ENCODE measurements at places on chromosomes 16 and 17.

DNA sequence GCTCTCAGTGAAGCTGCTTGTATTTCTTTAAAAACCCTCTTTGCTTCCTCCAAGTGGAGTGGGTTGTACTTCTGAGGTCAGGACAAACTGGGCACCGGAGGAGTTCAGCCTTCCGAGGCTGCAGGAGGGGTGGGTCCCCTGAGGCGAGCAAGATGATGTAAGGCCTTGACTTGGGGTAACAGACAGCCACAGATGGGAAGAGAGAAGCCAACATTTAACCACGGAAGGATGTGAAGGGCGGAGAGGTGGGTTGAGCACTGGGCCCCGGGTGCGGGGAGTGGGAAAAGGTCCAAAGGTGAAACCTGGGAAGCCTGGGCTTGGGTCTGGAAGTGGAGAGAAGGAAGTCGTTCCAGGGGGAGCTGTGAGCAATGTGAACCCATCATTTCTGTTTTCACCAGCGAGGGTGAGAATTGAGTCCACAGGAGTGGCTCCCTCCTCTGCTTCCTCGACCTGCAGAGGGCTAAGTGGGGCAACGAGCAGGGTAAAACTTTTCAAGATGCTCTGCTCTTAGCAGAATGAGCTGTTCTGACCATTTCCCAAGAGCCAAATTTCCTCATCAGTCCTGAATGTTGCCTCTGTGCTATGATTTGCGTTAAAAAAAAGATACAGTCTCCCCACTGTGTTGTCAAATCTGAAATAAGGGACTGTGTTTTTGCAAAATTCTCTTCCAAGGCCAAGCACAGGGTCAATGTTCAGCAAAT, 137.7 kb upstream of the CRHR1 start:
- DNase-seq, result no peak

GRCh38 chr16:51049276-51049675, 101.8 kb downstream of the SALL1 start:
- no peak for DNase-seq

GRCh38 chr17:10750210-10750609, 20.4 kb upstream of the TMEM220 start:
- no peak for DNase-seq

- no peak for DNase-seq
Measured at GRCh38 chr16:85163278-85164112, 51.2 kb upstream of the CIBAR2 start.

- DNase-seq, result no peak
Measured at GRCh38 chr17:81388612-81389367, 6.5 kb upstream of the BAHCC1 start.

DNA sequence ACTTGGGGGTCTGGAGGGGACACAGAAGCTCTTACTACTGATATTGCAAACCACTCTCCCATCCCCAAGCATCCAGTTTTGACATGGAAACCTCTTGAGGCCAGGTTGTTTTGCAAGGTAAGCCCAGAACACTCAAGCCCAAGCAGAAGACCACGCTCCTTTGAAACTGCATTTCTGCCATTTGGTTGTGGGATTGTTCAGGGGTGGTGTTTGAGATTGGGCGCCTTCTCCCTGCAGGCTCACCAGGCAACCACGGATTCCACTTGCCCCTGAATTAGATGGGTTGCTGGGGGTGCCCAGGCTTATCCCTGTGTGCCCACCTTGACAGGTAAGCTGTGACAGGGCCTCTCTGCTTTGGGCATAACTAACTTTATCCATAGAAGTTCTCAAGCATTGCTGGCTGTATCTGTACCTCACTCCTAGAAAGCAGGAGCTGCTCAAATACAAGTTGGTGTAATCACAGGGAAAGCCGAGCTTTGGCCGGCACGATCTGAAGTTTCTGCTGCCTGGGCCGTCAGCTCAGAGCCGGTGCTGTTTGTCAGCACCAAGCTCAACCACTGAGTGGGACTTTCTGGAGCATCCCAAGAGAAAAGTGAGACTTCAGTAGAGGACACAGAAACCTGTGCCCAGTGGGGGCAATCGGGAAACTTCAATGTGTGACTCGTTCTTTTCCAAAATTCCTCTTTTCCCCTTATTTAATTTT, 93.6 kb downstream of the CYLD start:
- DNase-seq, result no peak

DNA sequence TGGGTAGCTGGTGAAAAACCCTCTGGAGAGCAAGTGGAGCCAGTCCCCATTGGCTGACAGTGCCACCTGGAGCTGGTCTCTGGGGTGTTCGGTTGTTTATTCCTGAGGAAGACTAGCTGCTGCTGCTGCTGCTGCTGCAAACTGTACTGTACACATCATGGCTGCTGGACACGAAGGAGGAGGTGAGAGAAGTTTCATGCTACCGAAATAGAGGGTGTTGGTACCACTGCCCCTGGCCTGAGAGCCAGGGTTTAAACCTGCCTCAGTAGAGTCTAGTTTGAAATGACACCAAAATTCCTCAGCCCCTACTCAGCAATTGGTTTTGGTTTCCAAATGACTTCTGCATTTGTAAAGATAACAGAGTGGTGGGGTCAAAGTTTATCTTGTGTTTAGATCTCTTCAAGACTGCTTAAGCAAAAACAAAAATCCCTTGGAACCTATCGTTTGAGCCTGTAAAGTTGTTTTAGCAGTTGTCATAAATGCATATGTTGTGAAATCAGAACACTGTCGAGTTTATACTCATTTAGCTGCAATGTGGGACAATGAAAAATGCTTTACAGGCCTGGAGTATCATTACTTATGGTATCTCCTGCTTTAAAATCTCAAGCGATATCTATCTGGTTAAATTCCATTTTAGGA, 40.8 kb downstream of the CYB5B start:
- DNase-seq, result no peak

DNA sequence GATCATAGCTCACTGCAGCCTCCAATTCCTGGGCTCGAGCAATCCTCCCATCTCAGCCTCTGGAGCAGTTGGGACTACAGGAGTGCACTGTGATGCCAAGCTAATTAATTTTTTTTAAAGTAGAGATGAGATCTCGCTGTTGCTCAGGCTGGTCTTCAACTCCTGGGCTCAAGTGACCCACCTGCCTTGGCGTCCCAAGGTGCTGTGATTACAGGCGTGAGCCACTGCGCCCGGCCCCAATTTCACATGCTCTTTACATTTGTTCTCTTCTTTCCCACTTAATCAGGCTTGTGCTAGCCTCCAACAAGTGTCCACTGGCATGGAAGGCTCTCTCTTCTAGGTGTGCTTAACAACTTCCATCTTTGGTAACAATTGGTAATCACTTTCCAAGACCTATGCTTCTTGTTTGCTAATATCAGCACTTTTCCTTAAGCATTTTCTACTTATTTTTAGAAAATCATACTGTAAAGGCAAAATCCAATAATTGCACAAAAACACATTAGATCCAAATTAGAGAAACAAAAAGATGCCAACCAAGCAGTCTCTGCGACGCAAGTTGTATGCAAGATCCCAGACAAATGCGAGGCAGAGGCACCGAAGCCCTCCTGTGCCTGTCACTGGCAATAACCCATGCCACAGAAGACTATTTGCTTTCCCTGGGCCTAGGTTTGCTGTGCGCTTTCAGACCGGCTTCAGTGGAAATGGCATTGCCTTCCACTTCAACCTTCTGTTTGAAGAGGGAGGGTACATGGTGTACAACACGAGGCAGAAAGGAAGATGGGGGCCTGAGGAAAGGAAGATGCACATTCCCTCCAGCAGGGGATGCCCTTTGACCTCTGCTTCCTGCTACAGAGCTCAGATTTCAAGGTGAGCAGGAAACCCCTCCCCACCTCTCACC, 52.6 kb downstream of the NOS2 start:
- DNase-seq, result no peak

DNA sequence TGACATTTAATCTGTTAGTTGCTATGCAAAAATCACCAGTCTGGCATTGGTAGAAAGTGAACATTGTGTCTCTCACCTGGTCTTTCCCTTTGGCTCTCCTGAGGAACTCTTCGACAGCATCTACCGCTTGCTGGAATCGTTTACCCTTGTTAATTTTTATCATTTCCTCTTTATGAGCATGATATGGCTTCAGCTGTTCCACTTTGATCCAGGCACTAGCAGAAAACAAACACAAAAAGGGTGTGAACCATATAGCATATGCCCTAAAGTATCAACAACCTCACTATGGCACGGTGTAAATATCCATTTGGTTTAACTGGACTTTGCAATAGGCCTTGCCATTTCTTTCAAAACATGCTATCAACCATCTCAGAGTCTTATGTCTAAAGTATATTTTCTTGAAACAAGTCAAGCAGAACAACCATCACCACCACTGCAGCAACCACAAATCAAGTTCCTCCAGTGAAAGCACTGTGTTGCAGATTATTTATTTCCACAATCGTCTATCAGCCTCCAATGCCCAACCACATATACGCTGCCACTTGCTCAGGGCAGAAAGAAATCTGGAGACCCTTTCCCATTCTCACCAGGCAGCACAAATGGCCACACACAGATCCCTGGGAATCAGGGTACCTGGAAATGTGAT, 14.3 kb downstream of the GLYR1 start:
- DNase-seq, result no peak

DNA sequence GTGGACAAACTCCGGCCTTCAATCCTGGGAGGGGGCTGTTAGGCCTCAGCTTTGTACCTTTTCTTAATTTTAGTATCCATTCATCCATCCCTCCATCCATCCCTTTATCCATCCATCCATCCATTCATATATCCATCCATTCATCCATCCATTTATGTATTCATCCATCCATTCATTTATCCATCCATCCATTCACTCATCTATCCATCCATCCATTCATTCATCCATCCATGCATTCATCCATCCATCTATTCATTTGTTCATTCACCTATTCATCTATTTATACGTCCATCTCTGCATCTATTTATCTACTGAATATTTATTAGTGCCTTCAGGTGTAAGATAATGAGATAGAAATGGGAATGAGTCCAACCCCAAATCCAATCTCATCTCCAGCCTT, 26.0 kb upstream of the MMP2 start:
- DNase-seq, result no peak

- DNase-seq, result no peak
Measured at GRCh38 chr17:35160354-35161201, 13.0 kb downstream of the UNC45B start.

GRCh38 chr17:5621026-5621425, 36.7 kb upstream of the NLRP1 start:
- no peak for DNase-seq

- DNase-seq, result no peak
Measured at GRCh38 chr16:2671741-2672140, 10.6 kb upstream of the KCTD5 start.

- DNase-seq, result no peak
Measured at GRCh38 chr16:1200014-1200627, 24.9 kb downstream of the TPSG1 start.

DNA sequence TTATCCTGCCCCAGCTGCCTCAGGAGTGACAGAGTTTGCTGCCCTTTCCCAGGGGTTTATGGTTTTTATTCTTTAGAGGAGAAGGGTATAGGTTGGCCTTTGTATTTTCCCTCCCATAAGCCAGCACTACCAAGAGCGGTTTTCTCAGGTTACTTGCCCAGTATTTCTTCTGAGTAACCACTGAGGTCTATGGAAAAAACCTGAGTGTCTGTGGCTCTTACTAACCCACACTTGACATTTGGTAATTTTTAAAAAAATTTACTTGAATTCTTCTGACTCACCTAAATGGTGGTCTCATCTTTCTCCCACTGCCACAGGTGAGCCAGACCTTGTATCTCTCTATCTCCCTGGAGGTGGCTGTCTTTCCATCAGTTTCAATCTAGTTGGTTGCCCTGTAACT, 6.0 kb downstream of the SLC7A6 start:
- no peak for DNase-seq

Measured in stimulated activated CD8-positive, alpha-beta memory T cell treated with anti-CD3 and anti-CD28 coated beads, Interleukin-4, amount 100 ng/mL, for 1 hour (primary cell).